ENCODE measurements at places on chromosomes 6 and 20. TPM values are rescaled to one million over a fixed set of nuclear protein-coding genes. Genes with fewer than 3 reads are reported as not detected.

TGM3 gene
- not detected for total RNA-seq

DNA sequence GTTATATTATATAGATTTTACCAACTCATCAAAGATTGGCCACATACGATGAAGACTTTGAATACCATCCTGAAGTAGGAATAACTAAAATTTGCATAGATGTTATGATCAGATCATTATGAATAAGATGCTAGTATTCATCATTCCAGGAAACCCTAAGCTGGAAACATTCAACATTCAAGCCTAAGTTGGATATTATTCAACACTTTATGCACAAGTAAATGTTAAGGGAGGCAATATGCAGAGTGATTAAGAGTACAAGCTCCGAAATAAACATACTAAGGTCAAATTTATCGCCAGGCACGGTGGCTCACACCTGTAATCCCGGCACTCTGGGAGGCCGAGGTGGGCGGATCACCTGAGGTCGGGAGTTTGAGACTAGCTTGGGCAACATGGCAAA lies 30.4 kb downstream of the NSFL1C start:
- DNase-seq, result no peak

GRCh38 chr6:27624694-27625262 lies 151.9 kb upstream of the ZNF184 start:
- DNase-seq, result no peak

- DNase-seq, result no peak
Observed at GRCh38 chr6:16966791-16967469, 134.9 kb upstream of the STMND1 start.

- peak; percentile 98 for DNase-seq
Observed at GRCh38 chr20:40689100-40689942, at the start of gene MAFB. TSS of gene MAFB (minus strand) at chr20:40689236. CDS start at chr20:40688850, 386 bp downstream.

DNA sequence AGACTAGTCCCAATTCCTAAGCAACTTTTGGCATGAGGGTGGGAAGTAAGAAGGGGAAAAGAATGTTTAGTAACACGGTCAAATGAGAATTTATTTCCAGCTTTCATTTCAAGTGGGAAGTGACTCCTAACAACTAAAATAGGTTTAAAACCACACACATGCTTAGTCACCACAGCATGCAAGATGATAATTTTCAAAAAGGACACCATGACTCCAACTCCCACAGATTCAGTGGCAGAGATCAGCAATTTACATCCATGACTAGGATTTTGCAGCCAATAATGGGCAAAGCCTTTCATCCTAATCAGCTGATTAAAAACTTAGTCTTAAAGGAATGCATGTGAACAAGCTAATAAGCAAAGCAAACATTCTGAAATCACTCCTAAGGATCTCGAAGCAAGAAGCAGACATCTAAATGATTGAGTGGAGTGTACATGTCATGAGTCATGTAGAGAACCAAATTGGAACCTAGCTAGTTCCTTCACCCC lies 48.1 kb upstream of the GCLC start:
- no peak for DNase-seq

DNA sequence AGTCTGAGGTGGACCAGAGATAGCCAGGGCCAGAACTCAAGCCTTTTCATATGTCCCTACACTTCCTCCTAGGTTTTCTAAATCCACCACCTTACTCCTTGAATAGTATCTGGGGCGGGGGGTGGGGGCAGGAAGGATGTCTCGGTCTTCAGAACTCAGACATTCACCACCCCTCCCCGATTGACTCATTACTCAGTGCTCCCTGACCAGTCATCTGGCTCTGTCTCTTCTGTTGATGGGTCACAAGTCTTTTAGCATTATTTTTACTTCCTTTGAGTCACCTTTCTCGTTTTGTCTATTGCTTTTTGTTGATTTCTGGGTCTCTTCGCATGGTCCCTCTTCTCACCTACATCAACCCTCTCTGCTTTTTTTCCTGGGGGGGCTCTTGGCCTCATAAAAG lies 23.3 kb downstream of the NOX3 start:
- no peak for DNase-seq

DNA sequence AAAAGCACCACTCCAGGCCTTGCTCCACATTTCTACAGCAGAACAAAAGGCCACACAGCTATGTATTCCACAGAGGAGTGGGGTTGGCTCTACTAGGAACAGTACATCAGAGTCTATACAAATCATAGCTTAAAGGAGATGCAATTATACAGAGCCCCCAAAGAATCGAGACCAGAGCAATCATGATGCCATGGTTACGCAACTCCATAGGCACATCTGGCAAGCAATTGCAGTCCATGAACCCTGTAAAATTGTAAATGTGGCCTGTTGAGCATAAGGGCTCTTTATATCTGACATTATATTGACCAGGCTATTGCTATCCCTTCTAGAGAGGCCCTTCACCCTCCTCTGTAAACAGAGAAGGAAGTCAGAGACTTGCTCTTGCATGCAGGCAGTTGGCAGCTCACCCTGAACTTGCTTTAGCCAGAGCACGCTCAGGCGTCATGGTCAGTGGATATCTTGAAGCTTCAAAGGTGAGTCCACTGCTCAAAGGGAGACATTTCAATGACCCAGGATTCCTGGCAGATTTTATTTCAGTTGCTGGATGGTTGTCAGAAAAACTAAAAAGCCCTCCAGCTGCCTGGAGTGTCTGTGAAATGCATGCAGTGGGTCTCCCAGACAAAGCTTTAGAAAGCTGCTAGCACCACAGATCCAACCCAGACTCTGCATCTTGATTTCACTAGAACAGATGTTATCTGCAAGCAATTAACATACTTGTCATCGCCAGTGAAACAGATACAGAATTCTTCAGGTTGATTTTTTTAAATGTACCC lies 357.2 kb downstream of the CENPW start:
- DNase-seq, result no peak

- no peak for DNase-seq
Observed at GRCh38 chr20:56628873-56629463, at the start of gene TFAP2C. TSS of gene TFAP2C (plus strand) at chr20:56629306. CDS start at chr20:56629545, 239 bp downstream.
